ENCODE measurements at places on chromosomes 3 and 15. TPM values are rescaled to one million over a fixed set of nuclear protein-coding genes. Genes with fewer than 3 reads are reported as not detected.

SLCO2A1 gene
- 0.02 TPM for total RNA-seq

COL7A1 gene
- total RNA-seq, result 208 TPM

SEMA5B gene
- total RNA-seq, result 0.21 TPM

SCAANT1 gene
- total RNA-seq, result not detected

GMPPB gene
- 22.0 TPM for total RNA-seq

CGNL1 gene
- total RNA-seq, result 1.2 TPM

RAB6B gene
- total RNA-seq, result 2.4 TPM

SLC24A5 gene
- total RNA-seq, result not detected

FAIM gene
- 28.8 TPM for total RNA-seq

ARPP21 gene
- total RNA-seq, result 0.08 TPM

PPP2R3A gene
- 3.3 TPM for total RNA-seq

CORO2B gene
- 3.2 TPM for total RNA-seq

All from A549 treated with CORT108297 at 1 μM for 4 hours (cell line).